Activated CD8-positive, alpha-beta memory T cell treated with anti-CD3 and anti-CD28 coated beads for 1 hour (primary cell): ENCODE measurements at places on chromosomes 5 and 9.

- no peak for DNase-seq
Measured at GRCh38 chr5:122775550-122776542, 966 bp downstream of the SNX2 start.

- DNase-seq, result no peak
Measured at GRCh38 chr5:134833340-134834032, 12.3 kb upstream of the C5orf24 start.

DNA sequence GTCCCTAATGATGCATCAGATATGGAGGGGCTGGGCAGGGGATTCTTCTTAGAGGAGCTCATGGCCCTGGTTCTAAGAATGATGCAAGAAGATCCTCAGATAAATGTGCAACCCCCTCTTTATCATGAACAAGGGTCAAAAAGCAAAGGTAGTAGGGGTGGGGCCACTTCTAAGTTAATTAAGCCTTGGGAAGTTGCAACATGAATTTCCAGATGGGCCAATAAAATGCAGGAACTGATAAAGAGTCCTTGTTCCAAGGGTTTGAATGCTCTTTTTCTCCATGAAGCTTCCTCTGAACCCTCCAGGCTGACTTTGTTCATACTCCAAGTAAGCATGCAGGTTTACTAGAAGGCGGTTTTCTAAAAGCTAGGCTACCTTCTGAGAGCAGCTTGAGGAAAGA lies 25.6 kb downstream of the PCA3 start:
- DNase-seq, result no peak

DNA sequence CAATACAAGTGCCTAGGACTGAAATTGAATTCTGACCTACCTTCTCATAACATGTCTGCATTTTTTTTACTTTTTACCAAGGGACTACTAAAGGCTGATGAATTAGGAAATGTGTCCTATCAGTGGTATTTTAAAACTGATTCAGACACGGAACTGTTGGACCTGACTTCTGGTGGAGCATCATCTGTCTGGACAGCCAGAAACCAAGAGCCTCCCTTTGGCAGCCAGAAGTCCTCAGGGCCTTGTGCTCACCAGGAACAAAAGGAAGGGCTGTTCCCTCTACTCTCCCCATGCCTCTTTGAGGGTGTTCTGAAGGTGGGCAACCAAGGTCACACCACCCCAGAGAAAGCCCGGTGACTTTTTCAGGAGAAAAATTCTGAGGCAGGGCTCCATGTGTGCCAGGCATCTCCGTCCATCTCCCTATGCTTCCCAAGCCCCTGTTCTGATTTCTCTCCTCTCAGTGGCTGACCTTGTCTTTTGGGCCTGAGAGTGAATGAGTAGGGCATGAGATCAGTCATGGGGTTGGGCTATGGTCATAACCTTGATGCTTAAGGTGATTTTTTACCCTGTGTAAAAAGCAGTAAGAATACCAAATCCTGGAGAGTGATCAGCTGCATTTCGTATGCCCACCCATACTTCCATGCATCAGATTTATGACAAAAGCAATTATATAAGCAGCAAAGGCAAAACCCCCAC lies 143.7 kb downstream of the SCAMP1 start:
- no peak for DNase-seq

DNA sequence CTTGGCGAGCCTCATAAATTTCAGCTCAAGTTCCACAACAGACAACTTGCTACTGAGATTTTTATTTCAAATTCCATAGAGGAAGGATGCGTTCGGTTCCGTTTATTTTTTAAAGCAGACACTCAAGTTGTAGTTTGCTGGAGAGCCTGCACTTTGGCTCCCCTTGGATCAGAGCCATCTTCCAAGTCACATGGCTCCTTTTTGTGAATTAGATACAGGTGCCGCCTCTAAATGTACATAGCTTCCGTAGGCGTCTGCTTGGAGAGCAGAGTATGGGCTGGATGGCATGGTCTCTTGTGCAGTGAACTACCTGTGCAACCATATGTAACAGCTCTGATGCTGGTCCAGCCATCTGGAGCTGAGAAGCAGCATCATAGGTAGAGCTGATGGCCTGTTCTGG lies 73.9 kb upstream of the WWC1 start:
- DNase-seq, result no peak

DNA sequence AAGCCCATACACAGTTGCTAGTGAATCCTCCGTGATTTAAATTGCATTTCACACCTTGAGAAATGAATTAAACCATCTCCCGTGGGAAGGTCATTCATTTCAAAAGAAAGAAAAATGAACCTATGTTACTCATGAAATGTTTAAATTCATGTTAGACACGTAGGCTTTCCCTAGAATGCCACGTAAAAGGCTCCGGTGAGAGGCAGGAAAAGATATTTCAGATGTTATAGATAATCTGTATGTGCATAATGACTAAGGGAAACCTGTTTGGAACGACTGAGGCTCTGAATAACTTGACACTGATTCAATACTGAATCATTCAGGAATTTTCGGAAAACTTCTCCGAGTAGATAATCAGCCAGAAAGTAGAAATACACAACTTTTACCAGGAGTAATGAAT lies 134.3 kb upstream of the ICE1 start:
- DNase-seq, result no peak

GRCh38 chr5:153079396-153079795 lies 411.1 kb upstream of the GRIA1 start:
- no peak for DNase-seq

DNA sequence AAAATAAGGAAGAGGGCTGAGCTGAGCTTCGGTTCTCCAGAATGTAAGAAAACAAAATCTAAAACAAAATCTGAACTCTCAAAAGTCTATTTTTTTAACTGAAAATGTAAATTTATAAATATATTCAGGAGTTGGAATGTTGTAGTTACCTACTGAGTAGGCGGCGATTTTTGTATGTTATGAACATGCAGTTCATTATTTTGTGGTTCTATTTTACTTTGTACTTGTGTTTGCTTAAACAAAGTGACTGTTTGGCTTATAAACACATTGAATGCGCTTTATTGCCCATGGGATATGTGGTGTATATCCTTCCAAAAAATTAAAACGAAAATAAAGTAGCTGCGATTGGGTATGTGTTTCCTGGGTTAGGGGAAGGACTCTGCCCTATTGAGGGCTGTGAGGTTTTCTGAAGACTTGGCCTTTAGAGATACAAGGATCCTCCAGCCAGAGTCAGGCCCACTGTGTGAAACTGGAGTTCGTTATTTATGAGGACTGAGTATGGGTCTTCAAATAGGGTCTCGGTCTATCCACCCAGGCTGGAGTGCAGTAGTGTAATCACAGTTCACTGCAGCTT lies 3.8 kb downstream of the EGR1 start:
- no peak for DNase-seq

- DNase-seq, result no peak
Measured at GRCh38 chr5:106269252-106269843, 1401.4 kb downstream of the EFNA5 start.

- DNase-seq, result no peak
Measured at GRCh38 chr5:156922207-156922792, 40.7 kb downstream of the TIMD4 start.

DNA sequence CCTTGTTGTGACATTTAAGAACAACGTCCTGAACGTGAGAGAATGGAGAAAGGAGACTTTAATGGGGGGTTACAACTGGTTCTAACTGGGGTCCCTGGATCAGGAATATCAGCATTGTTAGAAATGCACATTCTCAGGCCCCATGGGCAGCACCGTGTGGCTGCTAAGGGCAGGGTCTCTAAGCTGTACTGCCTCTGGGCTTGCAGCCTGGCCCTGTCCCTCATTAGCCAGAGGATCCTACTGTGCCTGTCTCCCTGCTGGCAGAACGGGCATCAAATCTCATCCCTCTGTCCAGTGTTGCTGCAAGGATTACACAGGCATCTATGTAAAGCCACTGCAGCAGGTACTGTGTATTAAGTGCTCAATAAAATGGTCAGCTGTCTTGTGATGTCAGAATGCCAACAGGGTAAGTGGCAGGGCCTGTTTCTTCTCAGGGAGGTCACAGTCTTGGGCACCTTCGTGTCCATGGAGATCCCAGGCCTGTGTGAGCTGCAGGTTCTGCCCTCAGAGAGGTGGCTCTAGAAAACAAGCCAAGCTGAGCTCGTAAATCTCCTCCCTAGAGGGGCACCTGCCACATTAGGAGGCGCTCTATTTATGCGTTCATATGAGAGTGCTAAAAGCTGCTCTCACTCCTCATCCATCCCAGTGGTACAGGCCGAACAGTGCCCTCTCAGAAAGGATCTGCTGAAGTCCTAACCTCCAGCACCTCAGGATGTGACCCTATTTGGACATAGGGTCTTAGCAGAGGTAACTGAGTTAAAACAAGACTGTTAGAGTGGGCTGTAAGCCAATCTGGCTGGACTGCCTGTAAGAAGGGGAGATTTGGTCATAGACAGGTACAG lies 210.5 kb downstream of the GADD45G start:
- DNase-seq, result no peak

GRCh38 chr5:80600943-80601693 lies 31.0 kb upstream of the ANKRD34B start:
- no peak for DNase-seq

- DNase-seq, result no peak
Measured at GRCh38 chr5:176631383-176632200, 1.1 kb downstream of the EIF4E1B start.

- DNase-seq, result no peak
Measured at GRCh38 chr9:15149450-15149849, 157.6 kb downstream of the TTC39B start.

DNA sequence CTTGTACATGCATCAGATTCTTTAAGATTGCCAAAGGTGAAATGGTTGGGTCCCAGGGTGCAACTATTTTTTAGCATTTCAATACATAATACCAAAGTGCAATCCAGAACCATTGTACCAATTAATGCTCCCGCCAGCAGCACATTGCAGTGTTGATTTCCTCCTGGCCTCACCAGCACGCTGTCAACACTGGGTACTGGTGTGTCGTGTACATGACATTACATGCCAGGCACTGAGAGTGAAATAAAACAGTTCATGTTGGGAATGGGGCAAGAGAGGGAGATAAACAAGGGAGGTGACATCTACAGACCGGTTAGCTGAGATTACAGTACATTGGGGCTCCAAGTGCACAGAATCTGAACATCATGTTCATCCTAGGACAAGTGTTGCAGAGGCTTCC lies 37.8 kb downstream of the HMGCS1 start:
- no peak for DNase-seq

DNA sequence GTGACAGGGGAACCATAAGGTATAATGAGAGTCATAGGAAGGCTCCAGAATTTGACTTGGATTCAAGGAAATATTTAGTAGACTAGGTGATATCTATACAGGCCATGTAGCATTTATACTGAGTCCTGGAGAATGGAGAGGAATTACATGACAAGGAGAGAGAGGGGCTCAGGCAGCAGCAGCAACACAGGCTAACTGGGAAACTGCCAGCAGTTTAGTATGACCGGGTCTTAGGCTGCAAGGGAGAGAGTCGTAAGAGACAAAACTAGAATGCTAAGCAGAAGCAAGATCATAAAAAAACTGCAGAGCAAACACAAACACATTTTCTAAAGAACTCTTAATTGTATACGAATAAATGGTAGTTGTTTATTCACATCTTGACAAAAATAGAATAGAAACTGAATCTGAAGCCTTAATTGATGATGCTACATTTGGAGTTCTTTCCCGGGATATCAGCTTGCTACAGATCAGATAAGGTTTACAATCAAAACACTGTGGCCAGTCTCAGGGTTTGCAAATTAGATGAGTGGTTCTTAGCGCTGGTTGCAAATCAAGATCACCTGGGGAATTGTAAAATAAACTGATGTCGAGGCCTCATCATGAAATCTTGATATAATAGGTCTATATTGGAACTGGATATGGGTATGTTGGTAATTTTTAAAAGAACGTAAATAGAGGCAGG lies 480.0 kb upstream of the C9orf72 start:
- DNase-seq, result no peak

DNA sequence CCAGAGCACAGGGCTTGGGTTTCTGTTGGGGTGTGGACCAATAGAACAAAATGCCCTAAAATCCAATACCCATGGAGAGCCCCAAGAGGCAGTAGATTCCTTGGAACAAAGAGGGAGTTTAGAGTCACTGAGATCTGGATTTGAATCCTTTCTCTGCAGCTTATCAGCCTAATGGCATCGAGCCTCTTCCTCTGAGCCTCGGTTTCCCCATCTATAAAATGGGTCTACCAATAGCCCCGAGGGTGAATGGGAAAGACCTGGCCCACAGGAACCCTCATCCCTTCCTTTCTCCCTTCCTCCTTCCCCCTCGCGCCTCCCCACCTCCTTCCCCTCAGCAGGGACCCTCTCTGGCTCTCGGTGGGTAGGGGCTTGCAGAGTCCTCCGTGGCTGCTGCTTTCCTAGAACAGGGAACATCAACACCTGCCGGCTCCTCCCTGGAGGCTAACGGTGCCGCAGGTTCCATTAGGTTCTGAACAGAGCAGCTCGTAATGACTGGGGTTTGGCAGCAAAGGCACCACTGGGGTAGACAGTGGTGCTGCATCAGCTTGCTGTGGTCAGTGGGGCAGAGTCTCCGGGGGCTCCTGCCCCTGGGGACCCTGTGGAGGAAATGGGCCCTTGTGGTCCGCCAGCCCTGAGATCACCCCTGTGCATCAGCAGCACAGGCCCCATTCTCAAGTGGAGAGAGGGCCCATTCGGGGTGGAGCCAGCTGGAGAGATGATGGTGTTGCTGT lies 40.3 kb downstream of the NEK6 start:
- DNase-seq, result no peak

DNA sequence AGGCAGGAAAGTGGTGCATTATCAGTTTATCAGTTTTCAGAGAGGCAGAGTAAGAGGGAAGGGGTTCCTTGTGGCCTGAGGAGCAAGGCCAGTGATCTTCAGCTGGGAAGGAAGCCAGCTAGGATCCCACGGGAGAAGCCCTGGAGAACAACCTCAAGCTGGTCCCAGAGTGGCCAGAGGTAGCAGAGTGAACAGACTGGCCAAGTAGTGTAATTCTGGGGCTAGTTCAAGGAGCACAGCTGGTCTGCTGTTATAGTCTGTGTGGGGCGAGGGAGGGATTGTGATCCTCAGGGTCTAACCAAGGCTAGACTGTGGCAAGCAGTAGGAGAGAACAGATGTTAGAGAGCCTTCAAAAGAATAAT lies 164.6 kb downstream of the CARTPT start:
- DNase-seq, result no peak

DNA sequence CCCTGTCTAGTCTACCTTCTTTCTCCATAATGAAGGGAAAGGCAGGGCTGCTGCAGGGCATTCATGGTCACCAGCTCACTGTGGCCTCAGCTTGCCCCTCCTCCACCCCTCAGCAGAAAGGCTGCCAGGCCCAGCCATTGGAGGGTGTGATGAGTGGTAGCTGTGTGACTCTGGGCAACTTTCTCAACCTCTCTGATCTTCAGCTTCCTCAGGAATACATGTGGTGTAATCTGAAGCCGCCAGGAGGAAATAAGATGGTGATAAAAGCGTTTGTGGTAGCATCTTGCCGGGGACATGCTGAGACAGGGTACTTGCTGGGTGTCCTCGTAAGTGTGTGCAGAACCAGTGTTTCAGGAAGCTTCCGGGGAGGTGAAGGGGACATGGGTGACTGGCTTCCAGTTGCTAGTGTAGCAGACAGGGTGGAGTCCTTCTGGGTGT lies 9.8 kb downstream of the CXCL14 start:
- DNase-seq, result no peak

- no peak for DNase-seq
Measured at GRCh38 chr5:27773636-27774035, 735.2 kb upstream of the CDH9 start.

GRCh38 chr5:78211052-78211451 lies 83.4 kb downstream of the AP3B1 start:
- no peak for DNase-seq
